ENCODE measurements at places on chromosomes 5 and 9. TPM values are rescaled to one million over a fixed set of nuclear protein-coding genes. Genes with fewer than 3 reads are reported as not detected.

GRCh38 chr5:175681968-175682340 is 24.1 kb downstream of the HRH2 start:
- DNase-seq = peak; percentile 20

GRCh38 chr5:124317451-124317850 is 429.0 kb downstream of the ZNF608 start:
- DNase-seq = no peak

GRCh38 chr5:36880761-36881160 is 4.2 kb downstream of the NIPBL start:
- no peak for DNase-seq

- no peak for DNase-seq
These were observed 39.5 kb downstream of the TRIP13 start for GRCh38 chr5:932151-932627.

- DNase-seq = no peak
These were observed 76.3 kb upstream of the TNFSF8 start for GRCh38 chr9:115006660-115007059.

The INSL6 gene
- not detected for total RNA-seq

The BTNL9 gene
- total RNA-seq = 649 TPM

DNA sequence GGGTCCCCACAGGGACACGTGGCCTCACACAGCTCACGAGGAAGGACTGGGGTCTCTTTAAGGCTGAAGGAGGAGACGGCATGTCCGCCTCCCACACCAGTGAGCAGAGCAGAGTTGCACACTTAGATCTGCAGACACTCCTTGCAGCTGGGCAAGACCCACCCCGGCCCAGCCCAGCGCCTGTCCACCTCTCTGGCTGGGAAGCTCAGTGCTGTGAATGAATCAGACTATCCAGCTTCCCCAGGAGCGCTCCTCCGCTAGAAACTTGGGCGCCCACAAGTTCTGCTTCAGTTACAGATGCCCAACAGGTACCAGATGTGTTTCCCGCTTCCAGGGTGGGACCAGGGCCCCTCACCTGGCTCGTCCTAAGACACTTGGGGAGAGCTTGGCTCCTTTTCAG is 78.9 kb downstream of the NSUN2 start:
- DNase-seq = no peak

DNA sequence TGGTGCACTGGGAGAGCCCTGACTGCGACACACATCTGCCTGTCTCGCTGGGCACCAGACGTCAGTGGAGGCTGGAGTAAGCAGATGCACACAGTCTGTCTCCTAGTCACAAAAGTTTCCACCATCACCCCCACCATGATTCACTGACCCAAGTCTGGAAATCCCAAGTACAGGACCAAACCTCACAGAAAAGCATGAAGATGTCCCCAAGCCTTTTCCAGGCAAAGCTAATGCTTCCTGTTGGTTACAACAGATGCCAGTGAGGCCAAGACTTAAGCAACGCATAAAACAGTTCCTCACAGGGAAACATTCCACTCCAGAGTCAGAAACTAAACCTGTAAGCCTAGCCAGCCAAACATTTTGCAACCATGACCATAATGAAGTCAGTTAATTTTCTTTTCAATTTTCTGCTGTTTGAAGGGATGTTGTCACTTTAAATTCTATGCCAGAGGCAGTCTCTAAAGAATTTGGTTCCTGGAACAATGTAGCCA is 259.3 kb upstream of the SLC30A5 start:
- DNase-seq = no peak

The NUTM2G gene
- not detected for total RNA-seq

DNA sequence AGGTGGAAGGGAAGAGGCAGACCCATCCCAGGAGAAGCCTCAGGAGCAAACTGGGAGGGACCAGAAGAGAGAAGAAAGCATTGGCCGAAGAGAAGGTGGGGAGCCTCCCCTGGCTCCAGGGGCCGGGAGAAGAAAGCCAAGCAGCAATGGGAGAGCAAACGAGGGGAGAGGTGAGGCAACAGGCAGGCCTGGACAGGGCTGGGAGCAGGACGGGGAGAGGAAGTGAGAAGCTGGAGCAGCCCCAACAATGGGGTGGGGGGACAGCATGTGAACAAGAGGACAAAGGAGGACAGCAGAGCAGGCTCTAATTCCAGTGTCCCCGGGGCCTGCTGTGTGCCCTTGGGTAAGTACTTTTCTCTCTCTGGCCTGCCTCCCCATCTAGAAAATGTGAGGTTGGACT is 115.3 kb downstream of the PSD2 start:
- no peak for DNase-seq

The LCP2 gene
- 49.7 TPM for total RNA-seq

DNA sequence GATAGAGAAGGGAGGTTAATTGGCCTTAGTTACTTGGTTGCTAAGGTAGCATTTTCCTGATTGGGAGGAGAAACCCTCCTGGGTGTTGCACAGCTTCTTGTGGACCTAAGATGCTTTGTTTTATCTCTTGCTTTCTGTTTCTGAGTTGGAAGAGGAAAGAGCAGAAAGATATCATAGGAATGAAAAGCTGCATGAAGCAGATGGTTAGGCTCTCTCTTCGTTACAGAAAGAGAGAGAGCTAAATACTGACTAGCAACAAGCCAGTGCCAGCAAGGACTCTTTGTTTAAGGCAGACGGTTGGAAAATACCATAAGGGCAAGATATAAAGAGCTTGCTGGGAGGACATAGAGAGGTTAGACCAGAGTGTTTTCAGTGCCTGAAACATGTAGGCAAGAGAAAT is 103.1 kb downstream of the ATG10 start:
- no peak for DNase-seq

DNA sequence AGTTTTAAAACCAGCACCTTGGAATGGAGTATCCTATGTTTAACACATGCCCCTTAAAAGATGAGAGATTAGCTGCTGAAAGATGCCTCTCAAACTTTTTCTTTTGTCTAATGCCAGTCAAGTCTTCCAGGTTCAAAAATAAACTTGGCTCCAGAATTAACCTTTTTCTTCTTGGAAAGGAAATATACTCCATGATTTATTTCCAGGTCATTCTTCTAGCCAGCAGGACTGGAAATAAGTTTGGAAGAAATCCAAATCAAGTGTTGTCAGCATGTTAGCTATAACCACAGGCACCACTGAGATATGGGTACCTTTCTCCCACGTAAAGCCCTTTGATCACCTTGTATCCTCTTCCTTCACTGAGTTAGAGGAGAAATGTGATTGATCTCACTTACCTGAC is 56.1 kb downstream of the NLN start:
- DNase-seq = no peak

DNA sequence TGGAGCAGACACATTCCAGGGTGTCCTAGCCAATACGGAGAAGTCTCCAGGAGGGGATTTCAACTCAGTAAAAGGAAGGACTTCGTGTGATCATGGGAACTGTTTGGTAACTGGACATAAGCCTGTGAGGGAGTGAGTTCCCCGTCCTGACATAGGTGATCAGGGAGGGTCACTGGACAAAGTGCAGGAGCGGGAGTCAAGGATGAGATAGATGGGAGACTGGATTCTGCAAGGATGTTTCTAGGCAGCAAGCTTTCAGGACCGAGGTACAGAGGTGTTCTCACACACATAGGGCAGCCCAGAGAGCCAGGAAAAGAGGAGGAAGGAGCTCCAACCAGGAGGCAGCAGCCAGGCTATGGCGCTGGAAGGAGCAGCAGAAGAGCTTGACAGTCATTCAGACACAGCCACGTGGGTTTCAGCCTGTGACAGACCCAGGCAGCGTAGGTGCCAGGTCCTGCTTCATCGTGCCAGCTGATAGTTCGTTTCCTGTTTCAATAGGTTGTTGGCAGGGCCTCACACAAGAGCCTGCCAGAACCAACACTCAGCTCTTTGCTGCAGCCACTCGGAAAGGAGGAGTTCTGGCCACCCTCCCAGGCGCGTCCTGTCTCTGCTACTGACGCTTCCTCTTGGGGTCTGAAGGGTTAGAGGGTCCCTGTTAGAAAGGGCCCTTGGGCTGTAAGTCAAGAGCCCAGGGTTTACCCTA is 84.1 kb downstream of the AMBP start:
- DNase-seq = no peak

DNA sequence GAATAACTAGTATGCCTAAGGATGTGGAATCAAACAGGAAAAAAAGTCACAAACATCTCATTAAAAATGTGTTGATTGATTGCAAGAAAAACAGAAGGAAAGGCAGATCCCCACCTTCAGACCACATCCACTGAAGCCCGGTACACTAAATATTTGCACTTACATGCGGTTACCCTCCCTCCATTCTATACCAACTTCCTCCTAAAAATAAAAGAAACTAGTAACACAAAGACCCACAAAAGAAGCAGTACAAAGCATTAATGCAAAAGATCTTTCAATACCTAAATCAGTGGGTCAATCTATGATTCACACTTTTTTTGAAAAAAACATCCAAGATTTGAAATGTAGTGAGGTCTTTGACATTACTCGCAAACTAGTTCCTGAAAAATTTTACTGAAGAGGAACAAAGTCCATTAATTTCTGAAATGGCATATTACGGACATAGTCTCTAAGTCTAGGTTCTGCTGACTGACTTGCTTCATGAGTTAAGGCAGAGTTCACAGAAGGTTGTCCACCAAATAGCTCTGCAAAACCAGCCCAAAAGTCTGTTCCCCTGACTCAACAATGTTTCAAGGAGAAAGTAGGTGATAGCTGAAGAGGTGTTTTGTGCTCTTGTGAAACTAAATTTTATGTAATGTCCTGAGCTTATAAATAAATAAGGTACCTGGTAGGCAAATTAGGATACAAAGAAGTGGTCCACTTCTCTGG is 100.7 kb downstream of the PAM start:
- no peak for DNase-seq

The SURF2 gene
- 25.5 TPM for total RNA-seq

DNA sequence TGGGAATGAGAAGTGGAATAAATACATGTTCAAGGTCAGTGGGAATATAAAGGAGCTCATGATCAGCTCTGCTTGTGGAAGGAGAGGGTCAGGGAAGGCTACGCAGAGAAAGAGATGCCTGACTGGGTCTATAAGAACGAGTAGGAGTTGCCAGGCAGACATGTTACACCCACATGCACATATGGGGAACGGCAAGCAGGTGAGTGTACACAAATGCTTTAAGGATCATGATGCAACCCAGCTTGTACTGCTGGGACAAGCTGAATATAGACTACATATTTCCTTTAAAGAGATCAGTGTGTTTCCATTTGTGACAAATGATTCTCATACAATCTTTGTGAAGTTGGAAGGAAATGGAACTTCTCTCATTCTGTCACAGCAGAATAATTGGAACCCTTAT is 141.7 kb downstream of the SPOCK1 start:
- DNase-seq = no peak

GRCh38 chr9:35470340-35470739 is 19.6 kb upstream of the RUSC2 start:
- no peak for DNase-seq

The MARCOL gene
- not detected for total RNA-seq

DNA sequence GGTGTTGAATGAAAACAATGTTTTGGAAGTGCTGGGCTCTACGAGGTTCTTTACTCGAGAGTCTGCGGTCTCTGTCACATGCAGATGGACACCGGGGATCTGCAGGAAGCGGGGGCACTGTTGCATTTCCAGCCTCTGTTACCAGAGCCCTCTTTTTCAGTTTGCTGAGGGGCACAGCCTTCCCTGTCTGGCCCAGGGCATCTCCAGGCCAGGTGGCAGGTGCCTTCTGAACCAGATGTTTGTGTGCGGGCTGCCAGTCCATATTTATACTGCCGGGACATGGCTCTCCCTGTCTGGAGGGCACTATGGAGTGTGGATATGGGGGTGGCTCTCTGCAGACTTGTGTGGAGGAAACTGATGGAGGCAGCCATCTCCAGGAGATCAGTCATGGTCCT is 18.7 kb upstream of the POMT1 start:
- DNase-seq = no peak

GRCh38 chr5:141681295-141681694 is 735 bp downstream of the ARAP3 start:
- no peak for DNase-seq

- DNase-seq = no peak
These were observed 963 bp upstream of the CAST start for GRCh38 chr5:96660971-96661854.

The SVEP1 gene
- 166 TPM for total RNA-seq

DNA sequence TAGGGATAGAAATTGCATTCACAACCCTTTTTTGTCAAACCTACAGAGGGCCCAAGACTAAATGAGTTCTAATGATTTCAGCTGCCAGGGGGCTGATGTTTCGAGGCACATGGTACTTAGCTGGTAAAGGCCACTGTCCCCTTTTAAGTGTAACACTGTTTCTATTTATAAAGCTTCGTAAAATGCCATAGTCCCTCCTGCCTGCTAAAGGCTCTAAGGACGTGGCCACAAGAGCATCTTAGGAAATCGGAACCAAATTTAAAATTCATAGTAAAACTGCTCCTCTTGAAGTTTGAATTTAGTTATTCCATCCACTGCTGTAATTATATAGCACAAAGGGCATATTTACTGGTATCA is 170.3 kb upstream of the WWC1 start:
- DNase-seq = no peak

The ANKRD20A1 gene
- 0.19 TPM for total RNA-seq

The GSN gene
- 6,734 TPM for total RNA-seq

The PTGS1 gene
- 20.1 TPM for total RNA-seq

GRCh38 chr9:27395484-27395921 is 98.6 kb upstream of the EQTN start:
- no peak for DNase-seq
